ENCODE measurements at places on chromosomes 6 and 20.

DNA sequence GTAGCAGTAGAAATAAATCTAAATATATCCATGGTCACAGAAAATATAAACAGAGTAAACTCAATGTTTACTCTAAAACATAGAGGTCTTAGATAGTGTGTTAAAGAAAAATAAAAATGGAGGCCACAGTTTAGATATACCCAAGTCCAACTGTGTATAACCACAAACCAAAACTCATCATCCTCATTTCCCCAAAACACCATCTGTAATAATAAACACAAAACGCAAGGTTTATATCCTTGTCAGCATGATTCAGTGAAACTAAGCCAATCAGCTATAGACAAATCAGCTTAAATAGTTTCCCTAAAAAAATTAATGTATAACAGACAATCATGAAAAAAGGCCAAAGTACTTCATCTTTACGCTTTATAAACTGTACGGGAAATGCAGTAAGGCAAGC lies 2.7 kb upstream of the HACE1 start:
- no peak for DNase-seq

DNA sequence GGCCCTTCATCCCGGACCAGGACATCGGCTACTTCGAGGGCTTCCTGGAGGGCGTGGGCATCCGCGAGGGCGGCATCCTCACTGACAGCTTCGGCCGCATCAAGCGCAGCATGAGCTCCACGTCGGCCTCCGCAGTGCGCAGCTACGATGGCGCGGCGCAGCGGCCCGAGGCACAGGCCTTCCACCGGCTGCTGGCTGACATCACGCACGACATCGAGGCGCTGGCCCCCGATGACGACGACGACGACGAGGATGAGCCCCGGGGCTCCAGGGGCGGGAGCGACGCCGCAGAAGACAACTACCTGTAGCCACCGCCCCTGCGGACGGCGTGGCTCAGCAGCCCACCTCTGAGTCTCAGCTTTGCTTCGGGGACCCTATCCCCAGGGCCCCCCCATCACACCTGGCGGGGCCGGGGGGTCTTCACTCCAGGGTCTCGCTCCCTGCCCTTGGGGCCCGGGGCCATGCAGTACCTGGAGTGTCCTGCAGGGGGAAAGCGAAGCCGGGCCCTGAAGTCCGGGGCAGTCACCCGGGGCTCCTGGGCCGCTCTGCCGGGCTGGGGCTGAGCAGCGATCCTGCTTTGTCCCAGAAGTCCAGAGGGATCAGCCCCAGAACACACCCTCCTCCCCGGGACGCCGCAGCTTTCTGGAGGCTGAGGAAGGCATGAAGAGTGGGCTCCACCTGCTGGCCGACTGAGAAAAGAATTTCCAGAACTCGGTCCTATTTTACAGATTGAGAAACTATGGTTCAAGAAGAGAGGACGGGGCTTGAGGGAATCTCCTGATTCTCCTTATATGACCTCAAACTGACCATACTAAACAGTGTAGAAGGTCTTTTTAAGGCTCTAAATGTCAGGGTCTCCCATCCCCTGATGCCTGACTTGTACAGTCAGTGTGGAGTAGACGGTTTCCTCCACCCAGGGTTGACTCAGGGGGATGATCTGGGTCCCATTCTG lies 20.8 kb upstream of the HCK start:
- peak; percentile 45 for DNase-seq

GRCh38 chr6:161917645-161918044 lies 643.8 kb upstream of the AGPAT4 start:
- no peak for DNase-seq

DNA sequence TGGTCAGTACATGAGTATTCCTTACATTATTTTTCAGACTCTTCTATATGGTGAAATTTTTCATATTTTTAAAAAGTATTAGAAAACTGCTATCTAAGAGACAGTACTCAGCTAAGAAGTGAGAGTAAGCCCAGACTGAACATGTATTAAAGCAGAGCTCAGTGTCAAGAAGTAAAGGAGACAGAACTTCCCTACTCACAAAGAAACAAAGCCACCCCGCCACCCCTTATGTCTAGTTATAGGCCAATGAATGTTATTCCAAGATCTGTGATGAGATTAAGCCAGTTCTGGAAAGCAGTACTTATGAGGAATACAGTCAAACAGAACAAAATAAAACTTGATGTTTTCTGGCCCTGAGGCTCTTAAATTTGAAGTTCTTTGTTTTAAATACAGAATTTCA lies 114.5 kb downstream of the RNGTT start:
- no peak for DNase-seq

- DNase-seq: no peak
Measured at GRCh38 chr6:48798296-48798695, 664.8 kb downstream of the MMUT start.

GRCh38 chr6:165766457-165766856 lies 103.4 kb upstream of the PDE10A start:
- no peak for DNase-seq

GRCh38 chr6:41801380-41801779 lies 13.9 kb downstream of the TOMM6 start:
- no peak for DNase-seq

DNA sequence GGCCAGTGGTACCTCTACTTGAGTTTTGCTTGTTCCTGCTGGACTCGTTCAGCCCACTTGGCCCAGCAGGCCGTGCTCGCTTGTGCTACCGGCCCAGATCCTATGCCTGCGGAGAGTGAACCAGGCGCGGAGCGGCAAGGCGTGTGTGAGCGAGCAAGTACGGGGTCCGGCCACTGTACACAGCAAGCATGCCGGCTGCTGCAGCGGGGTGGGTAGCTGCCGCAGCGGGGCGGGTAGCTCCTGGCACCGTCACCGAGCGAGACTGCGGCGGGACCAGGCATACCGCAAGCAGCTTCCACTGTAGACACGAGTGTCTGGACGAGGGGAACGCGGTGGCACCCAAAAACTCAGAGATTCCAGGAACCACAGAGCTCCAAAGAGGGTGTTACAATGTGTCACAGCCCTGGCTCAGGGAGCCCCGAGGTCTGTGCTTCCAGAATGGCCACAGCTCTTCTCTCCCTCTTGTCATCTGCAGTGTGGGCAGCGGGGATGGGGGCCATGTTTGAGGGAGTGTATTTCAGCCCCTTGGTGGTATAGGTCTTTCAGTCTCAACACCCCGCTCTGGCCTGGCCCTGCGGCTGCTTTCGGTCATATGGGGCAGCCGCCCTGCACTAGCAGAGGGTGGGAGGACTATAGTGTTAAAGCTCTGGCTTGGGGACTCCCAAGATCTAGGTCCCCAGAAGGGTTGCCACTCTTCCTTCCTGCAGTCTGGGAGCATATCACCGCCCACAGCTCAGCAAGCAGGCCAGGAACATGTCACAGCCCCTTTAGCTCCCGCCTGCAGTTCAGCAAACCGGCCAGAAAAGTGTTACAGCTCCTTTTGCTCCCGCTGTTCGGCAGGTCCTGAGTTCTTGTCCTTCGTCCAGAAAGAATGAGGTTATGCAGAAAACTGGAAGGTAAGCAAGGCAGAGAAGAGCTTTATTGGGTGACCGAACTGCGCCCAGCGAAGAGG lies 6.1 kb upstream of the RWDD1 start:
- DNase-seq: no peak

DNA sequence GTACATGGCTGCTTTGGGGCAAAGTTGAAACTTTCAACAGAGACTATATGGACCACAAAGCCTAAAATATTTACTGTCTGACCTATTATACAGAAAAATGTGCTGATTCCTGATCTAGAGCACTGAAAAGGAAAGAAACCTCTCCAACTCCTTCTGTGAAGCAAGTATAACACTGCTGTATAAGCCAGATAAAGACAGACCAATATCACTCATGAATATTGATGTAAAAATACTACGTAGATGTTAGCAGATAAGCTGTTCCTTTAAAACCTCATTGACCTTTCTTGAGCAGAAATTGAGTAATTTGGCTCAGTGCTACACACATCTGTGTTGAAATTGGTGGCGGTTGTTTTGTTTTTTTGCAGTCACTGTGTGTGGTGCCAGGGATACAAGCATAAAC lies 69.9 kb upstream of the HDAC2 start:
- DNase-seq: no peak

DNA sequence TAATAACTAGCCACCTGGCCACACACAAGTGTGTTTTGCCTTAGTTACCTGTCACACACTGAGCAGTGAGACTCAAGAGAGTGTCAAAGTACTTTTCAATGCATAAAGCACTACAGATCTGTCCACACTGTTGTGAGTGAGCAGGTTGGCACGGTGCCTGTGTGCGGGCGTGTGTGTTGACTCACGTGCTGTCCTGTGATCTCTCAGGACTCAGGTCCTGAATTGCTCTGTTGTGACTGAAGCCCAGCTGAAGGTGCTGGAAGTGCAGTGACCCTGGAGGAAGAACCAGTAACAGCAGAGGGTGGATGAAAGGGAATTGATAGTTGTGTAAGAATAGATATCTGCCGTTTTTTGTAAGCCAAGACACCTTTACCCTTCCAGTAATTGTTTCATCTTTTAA lies 18.3 kb downstream of the SLC16A10 start:
- DNase-seq: no peak

DNA sequence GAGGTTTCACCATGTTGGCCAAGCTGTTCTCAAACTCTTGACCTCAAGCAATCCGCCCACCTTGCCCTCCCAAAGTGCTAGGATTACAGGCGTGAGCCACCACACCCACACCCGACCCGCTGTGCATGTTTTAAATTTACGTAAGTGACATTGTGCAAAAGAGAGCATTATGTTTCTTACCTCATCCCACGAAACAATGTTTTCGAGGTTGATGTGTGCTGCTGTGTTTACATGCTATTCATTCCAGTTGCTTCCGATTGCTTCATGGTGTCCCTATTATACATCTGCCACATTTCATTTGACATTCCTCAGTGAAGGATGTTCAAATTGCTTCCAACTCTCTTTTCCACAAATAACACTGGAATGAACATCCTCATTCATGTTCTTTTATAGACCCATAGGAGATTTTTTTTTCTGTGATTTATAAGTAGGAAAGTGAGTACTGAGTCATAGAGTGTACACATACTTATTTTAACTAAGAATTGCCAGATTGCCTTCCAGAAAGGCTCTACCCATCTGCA lies 403.9 kb upstream of the JARID2 start:
- DNase-seq: no peak

DNA sequence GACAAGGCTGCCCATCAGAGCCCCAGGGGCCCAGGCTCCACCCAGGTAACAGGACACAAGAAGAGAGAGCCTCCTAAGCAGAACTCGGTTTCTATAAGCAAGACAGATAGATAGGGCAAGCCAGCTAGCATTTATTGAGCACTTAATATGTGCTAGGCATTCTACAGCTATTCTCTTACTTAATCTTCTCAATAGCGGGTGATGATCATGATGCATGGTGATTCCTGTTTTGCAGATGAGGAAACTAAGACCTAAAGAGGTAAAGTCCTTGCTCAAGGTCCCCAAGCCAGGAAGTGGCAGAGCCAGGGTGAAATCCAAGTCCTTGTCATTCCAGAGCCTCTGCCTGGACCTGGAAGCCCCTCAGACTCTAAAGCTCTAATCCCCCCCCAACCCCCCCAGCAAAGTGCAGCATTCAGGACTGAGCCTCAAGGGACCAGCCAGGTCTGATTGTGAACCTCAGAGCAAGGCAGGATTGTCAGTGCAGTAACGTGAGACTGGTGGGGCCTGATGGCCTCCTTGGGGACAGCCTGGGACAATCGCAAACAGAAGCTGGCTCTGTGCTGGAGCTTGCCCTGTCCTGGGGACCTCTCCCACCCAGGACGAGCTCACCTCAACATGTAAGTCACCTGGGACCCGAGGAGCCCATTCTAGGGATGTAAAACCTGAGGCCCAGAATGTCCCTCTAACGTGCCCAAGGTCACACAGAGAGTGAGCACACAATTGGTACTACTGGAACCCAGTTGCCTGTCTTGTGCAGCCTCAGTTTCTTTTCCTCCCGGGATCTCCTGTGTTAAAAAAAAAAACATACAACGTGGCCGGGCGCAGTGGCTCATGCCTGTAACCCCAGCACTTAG lies 48.4 kb upstream of the PTGIS start:
- no peak for DNase-seq

- no peak for DNase-seq
Measured at GRCh38 chr6:169677096-169677495, 24.7 kb downstream of the WDR27 start.

GRCh38 chr6:40244699-40245098 lies 310.4 kb upstream of the MOCS1 start:
- no peak for DNase-seq

DNA sequence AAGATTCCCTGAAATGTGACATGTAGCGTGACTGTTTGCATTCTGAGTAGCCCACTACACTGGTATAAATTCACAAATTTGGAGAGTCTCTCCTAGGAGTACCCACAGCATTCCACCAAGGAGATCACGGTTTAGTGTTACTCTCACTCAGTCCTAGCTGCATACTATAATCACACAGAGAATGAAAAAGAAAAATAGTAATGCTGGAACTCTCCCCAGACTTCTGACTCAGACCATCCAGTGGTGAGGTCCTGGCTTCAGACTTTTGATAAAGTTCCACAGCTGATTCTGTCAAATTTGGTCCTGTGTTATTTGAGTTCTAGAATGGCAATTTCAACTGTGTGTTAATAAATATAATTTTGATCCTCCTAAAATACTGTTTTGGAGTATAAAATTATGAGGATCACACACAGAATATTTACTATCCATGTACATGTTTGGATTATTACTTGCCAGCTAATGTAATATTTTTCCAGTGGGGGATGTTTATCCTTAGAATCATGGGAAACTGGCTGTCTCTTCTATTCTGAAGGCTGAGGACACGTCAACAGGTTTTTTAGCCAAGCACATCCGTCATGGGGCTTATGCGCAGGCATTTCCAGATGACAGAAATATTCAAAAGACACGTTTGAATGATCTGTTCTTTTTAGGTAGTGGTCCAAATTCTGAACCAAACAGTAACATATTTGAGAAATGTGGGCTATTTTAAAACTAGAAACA lies 5.1 kb upstream of the KIAA0408 start:
- no peak for DNase-seq

- DNase-seq: no peak
Measured at GRCh38 chr6:107645740-107646139, 155.8 kb downstream of the SOBP start.

DNA sequence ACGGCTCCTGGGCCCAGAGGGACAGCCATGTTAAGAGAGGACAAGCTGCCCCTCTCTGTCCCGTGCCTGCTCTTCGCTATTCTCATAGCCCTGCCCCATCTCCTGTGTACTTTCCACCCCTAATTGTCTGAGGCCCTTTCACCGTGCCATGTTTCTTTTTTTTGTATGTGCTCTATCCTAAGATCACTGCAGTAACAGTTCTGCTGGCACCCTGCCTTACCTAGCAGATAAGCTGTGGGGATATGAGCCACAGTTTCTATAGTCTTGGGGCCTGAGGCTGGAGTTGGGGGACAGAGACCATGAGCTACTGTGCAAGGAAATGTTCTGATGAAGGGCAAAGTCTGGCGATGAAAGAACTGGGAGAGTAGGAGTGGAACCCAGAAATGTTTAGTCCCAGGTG lies 269.5 kb upstream of the CITED2 start:
- DNase-seq: no peak
